Activated CD8-positive, alpha-beta memory T cell treated with anti-CD3 and anti-CD28 coated beads for 1 hour (primary cell): ENCODE measurements at places on chromosomes 13 and 19.
A peak's percentile ranks its signal among the peaks of the same experiment; 100 is the strongest.

DNA sequence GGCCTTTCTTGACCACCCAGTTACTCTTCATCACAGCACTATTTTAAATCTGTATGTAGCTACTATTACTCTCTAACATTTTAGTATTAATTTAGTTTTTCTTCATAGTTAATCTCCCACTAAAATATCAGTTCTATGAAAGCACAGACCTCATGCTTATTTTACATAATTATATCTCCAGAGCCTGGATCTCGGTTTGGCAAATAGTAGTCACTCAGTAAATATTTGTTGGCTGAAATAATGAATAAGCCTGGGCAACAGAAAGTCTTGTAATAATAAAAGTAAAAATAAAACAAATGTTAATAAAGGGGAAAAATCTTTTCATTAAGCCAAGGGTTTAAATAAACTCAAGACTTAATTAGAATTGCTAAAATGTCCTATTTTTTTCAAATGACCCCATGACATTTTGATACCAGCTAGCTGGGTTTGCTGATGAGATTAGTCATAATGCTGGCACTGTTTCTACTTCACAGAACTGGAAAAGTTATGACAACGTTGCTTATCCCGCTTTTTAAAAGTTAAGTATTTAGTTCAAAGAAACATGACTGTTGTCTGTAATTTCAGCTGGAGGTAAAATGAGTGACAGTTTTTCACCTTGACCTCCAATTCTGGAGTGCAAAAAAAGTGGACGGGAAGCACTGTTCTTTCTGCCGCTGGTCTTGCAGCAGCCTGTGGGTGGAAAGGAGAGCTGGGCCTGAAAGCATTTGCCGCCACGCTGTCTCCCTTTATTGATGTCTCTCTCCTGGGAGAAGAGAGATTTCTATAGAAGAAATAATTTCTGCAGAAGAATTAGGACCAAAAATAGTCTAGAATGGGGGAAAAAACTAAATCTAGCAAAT, 85.2 kb upstream of the SPATA13 start:
- no peak for DNase-seq

GRCh38 chr19:1081301-1082164, 13.6 kb downstream of the POLR2E start:
- DNase-seq, result no peak

DNA sequence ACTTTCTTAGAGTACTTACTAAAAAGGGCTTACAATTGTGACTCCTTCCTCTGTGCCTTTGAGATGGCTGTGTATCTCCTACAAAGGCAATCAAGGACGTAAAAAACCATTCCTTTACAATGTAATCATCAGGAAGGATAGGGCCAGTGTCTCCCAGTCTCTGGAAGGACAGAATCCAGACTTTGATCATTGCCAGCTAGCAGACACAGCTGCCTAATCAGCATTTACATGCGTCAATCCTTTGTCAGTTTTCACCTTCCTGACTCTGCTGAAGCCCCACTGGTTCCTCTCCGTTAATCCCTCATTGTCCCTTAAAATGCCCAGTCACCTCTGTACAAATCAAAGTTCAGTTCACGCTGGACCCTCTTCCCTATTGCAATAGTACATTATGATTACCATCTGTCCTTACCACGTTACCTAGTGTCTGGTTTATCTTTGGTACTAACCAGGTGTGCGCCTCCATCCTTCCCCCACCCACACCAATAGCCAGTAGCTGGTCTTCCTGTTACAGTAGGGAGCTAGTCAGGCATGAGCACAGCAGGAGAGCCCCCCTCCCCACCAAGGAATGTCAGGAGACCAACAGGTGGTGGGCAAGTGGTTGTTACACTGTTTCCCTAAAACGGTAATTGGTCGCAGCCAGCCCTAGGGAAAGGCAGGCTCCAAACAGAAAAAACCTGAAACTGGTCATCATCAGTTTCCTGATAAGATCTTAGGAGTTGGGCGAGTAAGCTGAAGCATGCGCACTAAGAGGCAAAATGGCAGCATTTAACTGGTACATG, 49.7 kb downstream of the TGDS start:
- no peak for DNase-seq

- no peak for DNase-seq
Observed at GRCh38 chr13:43469791-43470190, 317.0 kb downstream of the ENOX1 start.

DNA sequence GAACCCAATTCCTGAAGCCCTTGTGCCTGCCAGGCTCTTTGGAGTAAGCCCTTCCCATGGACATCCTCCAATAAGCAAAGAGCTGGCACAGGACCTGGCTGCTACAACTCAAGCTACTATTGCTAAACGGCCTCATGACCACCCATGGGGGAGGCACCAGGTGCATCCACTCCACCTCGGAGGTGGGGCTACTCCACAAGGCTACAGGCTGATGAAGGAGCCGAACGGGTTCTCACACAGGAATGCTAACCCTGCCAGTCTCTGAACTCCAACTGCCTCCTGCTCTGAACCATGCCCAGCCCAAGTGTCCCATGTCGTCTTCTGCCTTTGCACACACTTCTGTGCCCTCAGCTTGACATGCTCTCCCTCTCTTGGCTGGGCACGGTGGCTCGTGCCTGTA, 10.0 kb downstream of the SYMPK start:
- no peak for DNase-seq

DNA sequence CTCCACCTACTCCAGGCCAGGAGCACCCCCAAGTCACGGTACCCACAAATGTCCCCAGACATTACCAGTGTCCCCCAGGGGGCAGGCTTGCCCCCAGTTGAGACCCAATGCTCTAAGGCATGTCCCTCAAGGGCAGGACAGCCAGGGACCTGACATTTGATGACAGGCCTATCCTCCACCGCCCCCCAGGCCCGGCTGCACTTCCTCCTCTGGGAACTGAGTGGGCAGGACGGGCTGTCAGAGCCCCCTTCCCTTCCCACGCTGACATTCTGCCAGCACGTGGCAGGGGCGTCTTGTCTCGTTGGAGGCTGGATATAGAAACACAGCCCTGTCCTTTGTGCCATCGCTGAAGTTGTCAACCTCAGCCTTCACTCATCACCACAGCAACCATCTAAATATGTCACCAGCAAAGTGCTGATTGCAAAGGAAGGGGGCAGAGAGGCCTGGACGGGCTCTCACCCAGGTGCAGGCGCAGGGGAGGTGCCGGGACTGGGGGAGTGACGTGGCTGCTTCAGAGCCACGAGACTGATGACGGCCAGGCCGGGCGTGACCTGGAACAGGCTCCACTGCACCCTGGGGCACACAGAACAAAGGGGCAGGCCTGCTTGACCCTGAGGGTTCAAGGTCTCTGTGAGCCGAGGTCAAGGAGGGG, 38.4 kb downstream of the GNG7 start:
- DNase-seq, result no peak

- no peak for DNase-seq
Observed at GRCh38 chr19:39144290-39145071, 18.9 kb downstream of the PAK4 start.

DNA sequence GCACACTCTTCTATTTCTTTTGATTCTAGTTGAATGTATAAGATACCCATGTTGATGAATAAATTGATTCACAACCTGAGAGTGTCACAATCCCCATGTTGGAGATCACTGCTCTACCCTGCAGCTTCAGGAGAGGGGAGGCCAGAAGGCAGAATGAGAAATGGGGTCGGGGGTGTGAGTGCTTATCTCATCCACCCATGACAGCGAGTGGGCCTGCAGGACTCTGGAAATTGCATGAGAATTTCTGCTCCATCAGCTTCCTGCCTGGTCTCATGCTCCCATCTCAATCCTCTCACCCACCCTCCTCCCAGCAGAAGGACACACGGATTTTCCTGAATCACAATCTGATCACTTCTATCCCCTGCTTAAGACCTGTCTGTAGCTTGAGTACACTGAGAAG, 22.9 kb upstream of the IGFL1 start:
- DNase-seq, result no peak

DNA sequence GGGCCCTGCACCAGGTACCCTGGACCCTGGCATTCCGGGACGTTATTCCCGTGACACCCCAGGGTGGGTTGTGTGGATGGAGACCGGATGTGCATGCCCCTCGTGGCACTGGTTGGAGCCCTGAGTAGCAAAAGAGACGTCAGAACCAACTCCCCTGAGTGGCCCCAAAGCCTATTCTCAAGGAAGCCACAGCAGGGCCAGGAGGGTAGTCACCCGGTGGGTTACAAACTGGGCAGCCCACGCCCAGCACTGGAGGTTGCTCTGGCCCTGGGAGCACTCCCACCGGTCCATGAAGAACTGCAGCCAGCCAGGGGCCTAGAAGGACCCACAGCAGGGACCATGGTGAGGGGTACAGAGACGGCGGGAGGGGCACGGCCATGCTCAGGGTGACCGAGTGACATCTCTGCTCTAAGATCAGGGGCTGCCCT, 7.5 kb downstream of the KLF16 start:
- DNase-seq, result no peak

- no peak for DNase-seq
Observed at GRCh38 chr19:11506101-11506555, 489 bp upstream of the ZNF653 start.

- no peak for DNase-seq
Observed at GRCh38 chr19:54650108-54650655, 12.6 kb upstream of the LILRB4 start.

DNA sequence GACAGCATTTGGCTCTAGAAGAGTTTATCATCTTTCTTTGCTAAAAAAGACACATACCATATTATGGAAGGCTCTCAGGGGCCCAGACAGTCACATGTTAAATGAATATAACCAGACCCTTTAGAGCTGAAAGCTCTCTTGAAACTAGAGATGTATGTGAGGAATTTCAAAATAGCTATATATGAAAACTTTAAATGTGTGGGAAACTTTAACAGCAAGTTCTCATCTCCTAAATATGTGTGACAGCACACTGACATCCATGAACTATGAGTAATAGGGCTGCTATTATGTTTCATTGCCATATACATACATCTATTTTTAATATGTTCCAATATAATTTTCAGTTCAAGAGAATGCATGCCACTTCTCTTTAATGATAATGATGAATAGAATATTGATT, 509.5 kb downstream of the GPC6 start:
- no peak for DNase-seq

GRCh38 chr13:42794577-42795275, 13.3 kb downstream of the FAM216B start:
- no peak for DNase-seq

DNA sequence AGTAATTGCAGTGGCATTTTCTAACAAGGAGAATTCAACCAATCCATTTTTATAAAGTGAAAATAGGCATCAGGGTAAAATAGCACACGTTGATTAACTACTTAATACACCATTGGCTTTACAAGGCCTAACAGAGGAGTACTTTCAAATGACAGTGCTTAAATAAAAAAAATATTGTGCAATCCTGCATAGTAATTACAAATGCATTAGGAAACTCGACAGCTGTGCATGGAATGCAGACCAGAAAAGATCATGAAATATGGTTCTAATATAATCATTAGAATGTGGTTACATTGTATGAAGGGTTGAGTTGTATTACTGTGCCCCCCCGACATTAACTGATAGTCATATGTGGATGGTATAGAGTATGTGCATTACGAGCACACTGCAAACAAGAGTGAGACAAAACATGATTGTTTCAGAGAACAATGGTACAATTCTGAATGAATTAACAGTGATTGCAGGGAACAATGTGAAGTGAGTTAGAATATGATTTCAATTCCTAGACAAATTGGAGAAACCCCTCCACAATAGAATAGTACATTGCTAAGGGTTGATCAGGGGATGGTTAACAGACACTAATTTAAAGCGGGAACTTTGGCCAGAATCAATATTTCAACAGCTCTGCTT, 270.6 kb downstream of the GPC5 start:
- no peak for DNase-seq

GRCh38 chr19:8209462-8210378, 550 bp downstream of the CERS4 start:
- peak; percentile 45 for DNase-seq

DNA sequence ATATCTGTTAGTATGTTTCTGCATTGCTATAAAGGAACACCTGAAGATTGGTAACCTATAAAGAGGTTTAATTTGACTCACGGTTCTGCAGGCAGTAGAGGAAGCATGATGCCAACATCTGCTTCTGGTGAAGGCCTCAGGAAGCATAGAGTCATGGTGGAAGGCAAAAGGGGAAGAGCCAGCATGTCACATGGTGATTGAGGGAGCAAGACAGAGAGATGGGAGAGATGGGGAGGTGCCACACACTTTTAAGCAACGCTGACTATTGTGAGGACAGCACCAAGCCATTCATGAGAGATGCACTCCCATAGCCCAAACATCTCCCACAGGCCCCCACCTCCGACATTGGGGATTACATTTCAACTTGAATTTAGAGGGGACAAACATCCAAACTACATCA, 32.8 kb downstream of the COG6 start:
- DNase-seq, result no peak

DNA sequence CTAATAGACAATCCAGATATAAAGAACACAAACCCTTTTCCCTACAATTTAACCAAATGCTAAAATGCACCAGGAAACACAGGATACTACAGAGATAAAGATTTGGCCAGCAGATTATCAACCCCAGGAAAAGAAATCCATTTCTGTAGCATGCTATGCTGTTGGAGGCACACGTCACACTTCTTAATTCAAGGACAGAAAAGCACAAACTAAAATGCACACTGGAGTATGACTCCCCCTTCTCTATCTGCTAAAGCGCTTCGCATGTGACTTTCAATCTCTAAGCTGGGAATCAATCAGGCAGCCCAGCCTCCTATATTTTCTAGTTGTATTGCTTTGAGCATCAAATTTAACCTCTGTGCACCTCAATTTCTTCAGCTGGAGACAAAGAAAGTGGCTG, 22.2 kb downstream of the ABCC4 start:
- no peak for DNase-seq
